ENCODE measurements at places on chromosomes 12 and 14. TPM values are rescaled to one million over a fixed set of nuclear protein-coding genes. Genes with fewer than 3 reads are reported as not detected.

DNA sequence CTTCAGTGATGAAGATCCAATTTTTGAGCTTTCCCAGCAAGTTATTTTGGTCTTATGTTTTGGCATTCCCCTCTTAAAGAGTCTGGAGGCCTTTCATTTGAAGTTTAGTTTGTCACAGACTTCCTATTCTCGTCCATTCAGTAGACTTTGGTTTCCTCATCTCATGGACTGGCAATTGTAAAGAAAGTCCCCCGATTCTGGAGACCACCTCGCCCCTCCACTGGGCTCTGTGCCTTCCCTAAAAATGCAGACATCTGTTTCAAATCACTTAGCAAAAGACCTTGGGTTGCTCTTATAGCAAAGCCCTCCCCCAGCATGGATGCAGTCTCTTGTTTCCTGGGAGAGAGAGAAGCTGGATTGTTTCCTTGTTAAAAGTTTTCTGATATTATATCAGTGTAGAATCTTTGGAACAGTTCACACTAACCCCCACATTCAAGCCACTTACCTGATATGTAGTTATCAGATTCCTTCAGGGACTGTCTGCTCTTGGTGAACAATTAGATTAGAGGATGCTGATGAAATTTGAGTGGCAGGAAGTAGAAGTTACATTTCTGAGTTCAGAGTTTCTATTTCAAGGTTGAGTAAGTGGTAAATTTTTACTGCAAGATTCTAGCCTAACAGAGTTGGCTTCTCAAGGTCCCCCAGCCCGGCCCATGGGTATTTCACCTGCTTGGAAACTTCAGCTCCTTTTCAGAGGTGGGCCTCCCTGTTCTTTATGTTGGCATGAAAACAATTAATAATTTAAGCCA lies 56.3 kb downstream of the PLXNC1 start:
- DNase-seq = no peak
- H3K27me3 ChIP-seq = no peaks in the 10 kb centered on the region
- H3K36me3 ChIP-seq = no peaks in the 10 kb centered on the region

The GDF3 gene
- total RNA-seq = not detected

DNA sequence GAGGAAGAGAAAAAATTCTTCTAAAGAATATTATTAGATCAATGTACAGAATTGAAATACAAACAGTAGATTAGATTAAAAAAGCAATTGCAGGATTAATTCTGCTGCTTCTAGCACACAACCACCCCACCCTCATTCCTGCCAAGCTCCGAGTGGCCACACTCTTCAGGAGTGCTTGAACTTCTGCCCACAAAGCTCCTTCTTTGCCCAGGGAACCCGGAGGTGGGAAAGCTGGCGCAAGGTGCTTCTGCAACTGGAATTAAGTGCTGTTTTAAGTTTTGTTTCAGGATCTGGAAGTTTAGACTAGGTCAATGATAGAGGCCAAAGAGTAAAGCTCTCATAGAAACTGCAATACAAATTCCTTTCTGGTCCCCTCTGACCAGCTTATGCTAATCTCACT lies 94.1 kb upstream of the BMP4 start:
- no peak for DNase-seq
- H3K36me3 ChIP-seq = no peaks in the 10 kb centered on the region
- no peaks in the 10 kb centered on the region for H3K4me1 ChIP-seq

The INSM2 gene
- total RNA-seq = not detected

GRCh38 chr12:32091696-32092095 lies 15.0 kb upstream of the BICD1 start:
- H3K4me3 ChIP-seq = no peak overlapping the region
- no peaks in the 10 kb centered on the region for H3K4me1 ChIP-seq
- H3K36me3 ChIP-seq = no peaks in the 10 kb centered on the region

DNA sequence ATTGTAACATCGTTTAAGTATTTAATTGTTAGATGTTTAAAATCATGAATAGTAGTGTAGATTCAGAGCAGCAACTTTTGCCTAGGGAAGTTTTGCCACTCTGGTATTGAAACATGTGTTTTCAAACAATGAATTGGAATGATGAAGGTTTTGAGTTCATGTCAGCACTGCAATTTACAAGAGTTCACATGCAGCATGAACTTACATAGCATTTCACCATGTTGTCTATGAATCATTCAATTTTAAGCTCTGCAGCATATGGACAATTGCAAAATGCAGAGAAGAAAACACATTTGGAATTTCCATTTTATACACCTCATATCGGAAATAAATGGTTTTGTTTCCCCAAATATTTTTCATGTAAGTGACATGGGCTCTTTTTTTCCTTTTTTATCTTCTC lies 170.7 kb upstream of the CDKN3 start:
- H3K27me3 ChIP-seq = peaks cover 12% of the 10 kb centered on the region
- no peaks in the 10 kb centered on the region for H3K36me3 ChIP-seq
- H3K4me1 ChIP-seq = no peaks in the 10 kb centered on the region
- no peak for DNase-seq
- no peak overlapping the region for H3K4me3 ChIP-seq
- no peak overlapping the region for H3K27ac ChIP-seq

DNA sequence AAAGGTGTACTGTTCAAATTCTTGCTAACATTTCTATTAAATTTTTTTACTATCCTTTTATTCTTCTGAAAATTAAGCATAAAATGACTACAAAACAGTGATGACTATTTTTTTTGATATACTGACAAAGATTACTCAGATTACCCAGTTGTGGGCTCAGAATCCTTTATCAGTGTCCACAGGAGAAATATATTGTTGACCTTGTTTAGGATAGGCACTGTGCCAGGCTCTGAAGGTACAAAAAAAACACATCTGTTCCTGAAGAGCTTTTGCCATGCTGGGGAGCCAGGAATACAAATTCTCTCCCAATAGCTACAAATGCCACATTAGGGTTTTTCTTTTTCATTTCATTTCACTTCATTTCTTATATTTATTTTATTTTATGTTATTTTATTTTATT lies 26.9 kb upstream of the GCH1 start:
- H3K4me3 ChIP-seq = no peak overlapping the region
- no peaks in the 10 kb centered on the region for H3K4me1 ChIP-seq
- H3K36me3 ChIP-seq = no peaks in the 10 kb centered on the region
- no peaks in the 10 kb centered on the region for H3K27me3 ChIP-seq
- no peak for DNase-seq

GRCh38 chr12:38850461-38850860 lies 54.9 kb downstream of the CPNE8 start:
- no peak overlapping the region for H3K27ac ChIP-seq
- DNase-seq = no peak
- H3K27me3 ChIP-seq = no peaks in the 10 kb centered on the region
- no peaks in the 10 kb centered on the region for H3K4me1 ChIP-seq

- H3K27ac ChIP-seq = no peak overlapping the region
- H3K4me1 ChIP-seq = no peaks in the 10 kb centered on the region
- no peaks in the 10 kb centered on the region for H3K36me3 ChIP-seq
Observed at GRCh38 chr12:109766251-109766778, 52.7 kb downstream of the FAM222A start.

- peaks cover 19% of the 10 kb centered on the region for H3K4me1 ChIP-seq
- DNase-seq = no peak
- no peak overlapping the region for H3K4me3 ChIP-seq
- H3K27me3 ChIP-seq = no peaks in the 10 kb centered on the region
- no peaks in the 10 kb centered on the region for H3K36me3 ChIP-seq
- no peak overlapping the region for H3K27ac ChIP-seq
Observed at GRCh38 chr12:52178984-52179383, 12.8 kb downstream of the KRT80 start.
